ENCODE measurements at places on chromosomes 7 and 10.

DNA sequence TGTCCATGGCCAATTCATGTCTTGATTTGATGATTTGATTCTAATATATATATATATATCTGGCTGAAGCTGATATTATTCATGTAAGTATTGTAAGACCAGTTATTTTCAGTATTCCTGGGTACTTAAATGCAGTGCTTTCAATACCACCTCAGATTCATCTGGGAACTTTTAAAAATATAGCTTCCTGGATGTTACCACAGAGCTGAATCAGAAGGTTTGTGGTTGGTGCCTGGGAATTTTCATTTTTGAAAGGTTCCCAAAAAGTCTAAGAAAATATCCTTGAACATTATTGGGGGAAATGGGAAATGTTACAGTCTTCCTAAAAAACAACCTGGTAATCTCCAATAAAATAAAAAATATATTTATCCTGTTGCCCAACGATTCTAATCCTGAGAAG lies 10.7 kb upstream of the PPP3CB start:
- no peak for DNase-seq

DNA sequence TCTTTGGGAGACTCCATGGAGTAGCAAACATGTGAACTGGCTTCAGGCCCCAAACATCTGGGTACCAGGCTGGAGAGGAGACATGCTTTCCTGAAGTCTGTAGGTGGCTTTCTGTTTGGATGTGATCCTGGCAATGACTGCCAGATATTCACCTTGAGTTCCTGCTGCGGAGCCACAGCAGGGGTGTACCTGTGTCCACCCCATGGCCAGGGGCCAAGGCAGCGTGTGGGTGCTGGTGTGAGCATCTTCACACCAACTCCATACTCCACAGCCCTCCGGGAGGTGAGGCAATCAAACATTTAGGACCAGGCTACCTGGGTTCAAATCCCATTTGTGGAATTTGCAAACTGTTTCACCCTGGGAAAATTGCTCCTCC lies 113.0 kb downstream of the ADCY1 start:
- no peak for DNase-seq

- no peak for DNase-seq
These were observed 161.9 kb downstream of the GRID1 start for GRCh38 chr10:86204421-86205305.

DNA sequence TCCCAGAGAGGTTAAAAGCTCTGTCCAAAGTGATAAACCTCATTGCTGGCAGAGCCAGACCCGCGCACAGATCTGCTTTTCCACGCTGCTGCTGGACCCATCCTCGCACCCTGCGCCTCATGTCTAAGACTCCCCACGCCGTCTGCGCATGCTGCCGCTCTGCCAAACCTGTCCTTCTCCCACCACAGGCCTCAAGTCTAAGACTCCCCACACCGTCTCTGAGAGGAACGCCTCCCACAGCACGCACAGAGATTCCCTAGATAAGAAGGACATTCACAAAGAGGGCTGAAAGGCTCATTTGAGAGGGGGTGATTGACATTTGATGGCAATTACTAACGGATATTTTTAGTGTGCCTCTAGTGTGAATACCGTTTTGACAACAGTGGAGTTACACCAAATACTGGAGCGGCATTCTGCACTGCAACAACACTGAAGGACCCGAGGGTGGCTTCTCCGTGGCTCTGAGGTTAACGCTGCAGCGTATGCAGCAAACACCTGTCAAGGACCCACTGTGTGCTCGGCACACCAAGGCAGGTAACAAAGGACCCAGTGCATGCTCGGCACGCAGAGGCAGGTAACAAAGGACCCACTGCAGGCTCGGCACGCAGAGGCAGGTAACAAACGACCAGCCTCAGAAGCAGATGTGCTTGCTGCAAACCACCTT lies 231.4 kb downstream of the DNAJB6 start:
- no peak for DNase-seq

GRCh38 chr7:25982684-25983083 lies 169.3 kb upstream of the NFE2L3 start:
- no peak for DNase-seq

DNA sequence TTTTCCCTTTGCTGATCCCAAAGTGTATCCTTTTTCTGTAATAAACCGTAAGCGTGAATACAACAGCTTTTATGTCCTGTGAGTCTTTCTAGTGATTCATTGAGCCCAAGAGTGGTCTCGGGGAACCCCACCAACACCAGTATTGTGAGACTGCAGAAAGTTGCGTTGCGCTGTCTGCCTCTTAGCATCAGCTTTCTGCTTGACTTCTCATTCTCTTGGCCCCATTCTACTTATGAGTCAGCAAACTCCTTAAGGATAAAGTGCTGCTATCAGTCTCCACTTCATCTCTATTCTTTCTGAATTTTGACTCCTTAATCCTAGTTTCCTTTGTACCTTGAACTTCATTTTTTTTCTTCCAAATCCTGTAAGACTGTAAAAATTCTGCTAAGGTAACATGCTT lies 184.3 kb upstream of the MBL2 start:
- DNase-seq: no peak

- DNase-seq: no peak
These were observed 44.9 kb upstream of the MYL10 start for GRCh38 chr7:101673951-101674350.

- DNase-seq: no peak
These were observed 1.5 kb downstream of the BCAP29 start for GRCh38 chr7:107581387-107582013.

GRCh38 chr7:92584953-92585352 lies 5.2 kb downstream of the FAM133B start:
- DNase-seq: no peak

DNA sequence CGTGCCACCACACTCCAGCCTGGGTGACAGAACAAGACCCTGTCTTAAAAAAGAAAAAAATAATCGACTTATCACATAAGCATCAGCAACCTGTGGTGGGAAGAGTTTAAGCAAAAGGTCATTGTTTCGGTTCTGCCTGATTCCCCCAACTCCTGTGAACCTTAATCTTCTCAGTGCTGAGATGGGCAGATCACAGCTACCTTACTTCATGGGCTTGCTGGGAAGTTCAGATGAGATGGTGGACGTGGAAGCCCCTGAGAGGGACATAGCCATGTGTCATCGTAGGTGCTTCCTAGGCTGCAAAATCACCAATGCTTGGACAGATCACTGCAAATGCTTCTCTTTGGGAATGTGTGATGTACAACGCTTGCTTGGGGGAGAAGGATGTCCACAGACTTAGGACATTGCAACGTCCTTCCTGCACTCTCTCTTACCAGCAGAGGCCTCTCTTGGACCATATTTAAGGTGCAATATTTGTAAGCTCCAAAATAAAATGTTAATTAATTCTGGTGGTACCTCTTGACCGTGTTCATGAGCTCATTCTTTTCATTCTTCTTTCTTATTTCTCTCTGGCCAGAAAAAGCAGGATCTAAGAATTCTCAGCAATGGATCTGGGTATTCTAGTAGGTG lies 8.6 kb downstream of the GJD4 start:
- DNase-seq: no peak

GRCh38 chr7:129644634-129645230 lies 33.2 kb downstream of the NRF1 start:
- DNase-seq: no peak

DNA sequence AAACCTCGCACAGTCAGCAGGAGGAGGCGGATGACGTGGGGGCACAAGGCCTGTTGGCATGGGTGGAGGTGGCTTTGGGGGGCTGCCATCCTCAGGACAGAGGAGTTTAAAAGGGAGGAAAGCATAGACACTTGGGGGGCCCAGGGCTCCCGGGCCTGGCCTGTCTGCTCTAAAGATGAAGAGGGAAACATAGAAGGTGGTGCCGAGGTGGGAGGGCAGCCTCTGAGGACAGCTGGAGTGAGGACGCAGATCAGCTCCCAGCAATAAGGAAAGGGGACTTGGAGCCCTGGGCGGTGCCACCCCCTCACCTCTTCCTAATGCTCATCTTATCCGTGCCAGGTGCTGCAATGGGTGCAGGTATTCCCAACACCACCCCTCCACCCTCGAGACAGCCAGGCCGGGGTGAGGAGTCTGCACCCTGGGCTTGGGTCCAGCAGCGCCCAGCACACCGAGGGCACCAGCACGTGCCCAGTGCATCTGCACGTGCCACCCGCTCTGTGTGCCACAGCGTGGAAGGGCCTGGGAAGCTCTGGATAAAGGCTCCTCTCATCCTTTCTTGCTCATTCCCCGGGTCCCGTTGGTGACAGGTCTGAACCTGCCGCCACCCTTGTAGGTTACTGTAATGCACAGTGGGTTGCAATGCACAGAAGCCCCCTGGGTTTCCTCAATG lies 566.0 kb upstream of the FOXK1 start:
- no peak for DNase-seq

DNA sequence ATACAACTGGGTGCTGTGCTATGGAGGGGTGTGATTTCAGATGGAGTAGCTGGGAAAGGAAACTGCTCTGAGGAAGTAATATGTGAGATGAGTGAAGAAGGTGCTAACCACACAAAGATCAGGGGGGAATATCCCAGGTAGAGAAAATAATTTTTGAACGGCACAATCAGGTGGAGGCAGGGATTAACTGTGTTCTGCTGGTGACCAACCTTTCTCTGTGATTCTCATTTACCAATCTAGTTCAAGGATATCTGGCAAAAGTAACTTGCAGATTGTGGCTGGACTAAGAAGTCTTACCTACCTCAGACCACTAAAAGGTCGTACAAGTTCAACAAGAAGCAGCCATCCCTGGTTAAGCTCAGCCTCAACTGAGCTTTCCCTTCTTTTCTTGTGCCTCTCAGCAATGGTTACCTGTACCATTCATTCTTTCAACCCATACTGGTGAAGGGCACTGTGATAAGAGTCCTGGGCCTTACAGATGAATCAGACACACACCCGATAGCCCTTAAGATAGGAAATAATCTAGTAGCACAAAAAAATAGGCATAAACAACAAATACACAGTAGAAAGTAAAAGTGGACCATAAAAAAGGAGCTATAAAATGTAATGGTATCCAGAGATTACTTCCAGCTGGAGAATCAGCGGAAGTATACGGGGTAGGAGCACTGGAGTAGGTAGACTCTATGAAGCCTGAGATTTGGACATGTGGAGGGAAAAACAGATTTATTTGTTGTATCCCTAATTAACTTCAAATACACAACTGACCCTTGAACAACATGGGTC lies 96.6 kb downstream of the UBE2H start:
- no peak for DNase-seq

- no peak for DNase-seq
These were observed 120.2 kb downstream of the GRID1 start for GRCh38 chr10:86246279-86246940.

- DNase-seq: no peak
These were observed 118.0 kb downstream of the CABCOCO1 start for GRCh38 chr10:61780732-61781131.

- DNase-seq: no peak
These were observed 486.4 kb downstream of the PHTF2 start for GRCh38 chr7:78284945-78285344.

GRCh38 chr10:131737543-131738395 lies 163.0 kb upstream of the PPP2R2D start:
- DNase-seq: no peak

DNA sequence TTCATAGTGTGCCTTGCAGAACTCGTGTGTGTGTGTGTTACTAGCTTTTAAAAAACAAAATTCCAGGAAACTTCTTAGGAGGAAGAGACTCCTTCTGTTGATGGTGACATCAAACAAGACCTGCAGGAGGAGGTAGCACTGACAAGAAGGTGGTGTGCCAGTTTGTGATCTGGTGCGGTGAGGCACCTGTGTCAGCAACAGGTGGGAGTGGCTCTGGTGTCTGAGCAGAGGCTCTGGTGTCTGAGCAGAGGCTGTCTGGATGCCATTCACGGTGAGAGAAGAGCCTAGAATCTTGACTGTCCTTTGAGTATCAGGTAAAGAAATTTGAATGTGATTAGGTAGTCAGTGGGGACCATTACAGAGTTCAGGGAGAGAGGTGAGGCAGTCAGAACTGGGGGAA lies 122.8 kb downstream of the INPP5A start:
- no peak for DNase-seq

DNA sequence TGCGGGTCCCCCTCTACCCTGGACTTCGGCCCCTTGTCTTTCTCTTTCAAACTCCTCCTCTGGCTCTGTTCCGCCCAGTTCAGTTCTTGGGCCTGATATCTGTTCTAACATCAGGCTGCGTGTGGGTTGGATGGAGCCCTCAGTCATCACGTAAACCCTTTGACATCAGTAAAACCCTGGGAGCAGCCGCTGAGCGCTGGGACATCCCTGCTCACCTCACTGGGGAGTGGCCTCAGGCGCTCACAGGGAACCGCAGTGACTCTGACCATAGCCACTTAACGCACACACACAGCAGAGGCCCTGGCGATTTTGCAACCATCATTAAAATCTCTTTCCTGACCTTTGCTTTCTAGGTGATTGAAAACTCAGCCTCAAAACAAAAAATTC lies 113.3 kb downstream of the CYTH3 start:
- no peak for DNase-seq

DNA sequence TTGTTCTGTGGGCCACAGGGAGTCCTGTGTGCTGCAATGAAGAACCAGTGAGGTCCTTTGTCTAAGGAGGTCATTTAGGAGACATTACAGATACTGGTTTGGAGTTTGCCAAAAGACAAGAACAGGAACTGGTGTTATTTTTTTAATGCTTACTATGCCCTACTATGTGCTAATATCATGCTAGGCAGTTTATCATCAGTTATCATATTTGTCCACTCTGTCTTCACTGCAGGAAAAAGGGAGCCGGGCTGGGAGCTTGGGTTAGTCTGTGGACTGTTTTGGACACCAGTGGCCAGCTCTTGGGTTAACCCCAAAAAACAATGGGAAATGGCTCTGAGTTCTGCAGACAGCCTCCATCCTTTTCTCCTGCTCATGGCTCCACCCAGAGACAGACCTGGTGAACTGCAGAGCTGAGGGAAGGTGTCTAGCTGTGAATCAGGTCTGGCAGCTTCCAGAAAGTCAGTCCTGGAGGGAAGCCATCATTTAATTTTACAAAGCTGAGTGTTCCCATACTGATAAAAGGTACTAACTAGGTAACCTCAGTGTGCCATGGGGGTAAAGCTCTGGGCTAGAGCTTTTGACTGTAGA lies 101.2 kb upstream of the ZNF746 start:
- no peak for DNase-seq

GRCh38 chr10:94607111-94607510 lies 61.5 kb downstream of the HELLS start:
- DNase-seq: no peak

- no peak for DNase-seq
These were observed 6.4 kb downstream of the USP6NL start for GRCh38 chr10:11604865-11605650.

DNA sequence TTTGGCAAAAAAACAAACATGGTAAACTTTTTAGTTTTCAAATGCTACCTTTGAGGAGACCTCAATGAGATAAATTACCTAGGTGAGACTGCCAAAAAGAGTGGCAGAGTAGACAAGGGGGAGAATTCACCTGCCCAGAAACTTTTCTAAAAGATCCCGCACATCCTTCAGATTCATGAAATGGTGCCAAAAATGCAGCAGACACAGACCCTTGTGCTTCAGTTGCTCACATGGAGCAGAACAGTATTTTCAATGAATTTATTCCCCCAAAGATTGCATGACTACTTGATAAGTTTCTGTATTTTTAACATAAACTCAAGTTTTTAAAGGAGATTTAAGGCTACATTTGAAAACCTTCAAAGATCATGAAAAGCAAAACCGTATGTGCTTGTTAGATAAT lies 270.0 kb downstream of the TRIL start:
- DNase-seq: no peak

- DNase-seq: no peak
These were observed 353.7 kb upstream of the CHRM2 start for GRCh38 chr7:136514776-136515175.
